NCI-H226 (cell line): ENCODE measurements at places on chromosomes 13 and 19.

- no peak for DNase-seq
These were observed 171.6 kb upstream of the RNF113B start for GRCh38 chr13:98348466-98349200.

GRCh38 chr13:91661692-91662490 is 263.5 kb downstream of the GPC5 start:
- no peak for DNase-seq

DNA sequence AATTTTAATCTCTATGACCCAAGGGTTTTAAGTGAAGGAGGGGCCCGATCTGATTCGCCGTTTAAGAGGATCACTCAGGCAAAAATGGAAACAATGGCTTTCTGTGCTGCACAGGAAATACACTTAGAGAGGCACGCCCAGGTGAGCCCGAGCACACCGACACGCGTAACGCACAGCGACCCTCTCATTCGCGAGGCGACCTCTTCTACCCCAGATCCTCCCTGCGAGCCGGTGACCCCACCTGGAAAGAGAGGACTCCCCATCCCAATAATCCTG is 216 bp downstream of the SH2D3A start:
- peak; percentile 24 for DNase-seq

DNA sequence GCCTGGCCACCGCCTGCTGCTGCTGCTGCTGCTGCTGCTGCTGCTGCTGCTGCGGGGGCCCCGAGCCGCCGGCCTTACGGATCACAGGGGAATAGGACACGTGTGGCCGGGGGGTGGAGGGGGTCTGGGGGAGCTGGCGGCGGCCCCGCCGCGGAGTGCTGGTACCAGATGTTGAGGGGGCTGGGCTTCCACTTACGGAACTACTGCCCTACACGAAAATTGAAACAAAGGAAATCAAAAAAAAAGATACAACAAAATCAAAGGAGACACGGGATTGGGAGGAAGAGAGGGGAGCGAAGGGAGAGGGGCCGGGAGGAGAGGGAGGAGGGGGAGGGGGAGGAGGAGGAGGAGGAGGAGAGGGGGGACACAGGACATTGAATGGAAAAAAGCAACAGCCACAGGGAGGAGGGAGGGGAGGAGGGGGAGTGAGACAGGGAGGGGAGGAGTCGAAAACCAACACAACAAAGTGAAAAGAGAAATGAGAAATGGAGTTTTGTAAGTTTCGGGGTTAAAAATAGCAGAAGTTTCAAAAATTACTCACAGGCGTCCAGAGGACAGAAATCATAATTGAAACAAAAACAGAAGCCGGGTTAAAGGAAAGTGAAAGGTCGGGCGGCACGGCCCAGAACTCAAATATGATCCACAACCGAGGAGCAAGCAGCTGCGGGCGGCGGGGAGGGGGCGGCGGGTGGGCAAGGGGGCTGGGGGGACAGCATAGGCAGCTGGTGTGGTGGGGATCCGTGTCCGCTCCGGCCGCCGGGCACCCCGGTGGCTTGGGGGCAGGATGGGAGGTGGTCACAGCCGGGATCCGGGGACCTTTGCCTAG is 57.8 kb downstream of the IER2 start:
- no peak for DNase-seq

DNA sequence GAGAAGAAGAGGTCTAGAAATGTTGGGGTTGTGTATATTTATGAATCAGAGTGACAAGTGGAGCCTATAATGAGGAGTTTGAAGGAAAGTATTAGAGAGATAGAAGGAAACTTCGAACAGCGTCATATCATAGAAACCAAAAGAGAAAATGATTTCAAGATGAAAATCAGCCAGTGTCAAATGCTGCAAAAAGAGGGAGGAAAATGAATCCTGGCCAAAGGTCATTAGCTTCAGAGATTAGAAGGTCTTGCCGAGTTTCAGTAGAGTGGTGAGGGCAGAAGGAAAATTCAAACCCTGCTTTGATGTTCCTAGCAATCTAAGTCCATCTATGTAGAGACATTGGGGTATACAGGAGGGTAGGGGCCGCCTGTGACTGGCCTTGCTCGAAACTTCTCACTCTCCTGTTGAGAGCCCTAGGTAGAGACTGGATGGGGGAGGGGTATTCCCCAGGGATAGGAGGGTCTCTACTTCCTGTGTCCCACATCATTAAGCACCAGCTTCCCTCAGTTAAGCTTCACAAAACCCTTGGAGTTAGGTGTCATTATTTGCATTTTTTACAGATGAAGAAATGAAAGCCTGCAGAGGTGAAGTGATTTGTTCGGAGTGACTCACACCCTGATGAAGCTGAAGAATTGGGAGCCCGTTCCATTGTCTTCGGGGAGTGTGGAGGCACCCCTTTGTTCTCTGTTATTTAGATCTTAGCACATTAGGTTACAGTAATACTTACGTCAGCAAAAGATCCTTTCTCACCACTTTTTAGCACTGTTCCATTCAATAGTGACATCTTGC is 62.8 kb downstream of the FGF9 start:
- DNase-seq: no peak

DNA sequence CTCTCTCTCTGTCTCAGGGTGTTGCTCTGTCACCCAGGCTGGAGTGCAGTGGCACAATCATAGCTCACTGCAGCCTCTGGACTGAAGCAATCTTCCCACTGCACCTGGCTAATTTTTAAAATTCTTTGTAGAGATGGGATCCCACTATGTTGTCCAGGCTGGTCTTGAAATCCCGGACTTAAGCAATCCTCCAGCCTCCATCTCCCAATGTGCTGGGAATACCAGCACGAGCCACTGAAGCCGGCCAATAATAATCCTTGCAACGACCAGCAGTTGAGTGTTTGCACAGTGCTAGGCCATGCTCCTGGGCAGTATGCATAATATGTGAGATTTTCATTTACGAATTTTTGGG is 640 bp upstream of the EPOR start:
- DNase-seq: no peak

DNA sequence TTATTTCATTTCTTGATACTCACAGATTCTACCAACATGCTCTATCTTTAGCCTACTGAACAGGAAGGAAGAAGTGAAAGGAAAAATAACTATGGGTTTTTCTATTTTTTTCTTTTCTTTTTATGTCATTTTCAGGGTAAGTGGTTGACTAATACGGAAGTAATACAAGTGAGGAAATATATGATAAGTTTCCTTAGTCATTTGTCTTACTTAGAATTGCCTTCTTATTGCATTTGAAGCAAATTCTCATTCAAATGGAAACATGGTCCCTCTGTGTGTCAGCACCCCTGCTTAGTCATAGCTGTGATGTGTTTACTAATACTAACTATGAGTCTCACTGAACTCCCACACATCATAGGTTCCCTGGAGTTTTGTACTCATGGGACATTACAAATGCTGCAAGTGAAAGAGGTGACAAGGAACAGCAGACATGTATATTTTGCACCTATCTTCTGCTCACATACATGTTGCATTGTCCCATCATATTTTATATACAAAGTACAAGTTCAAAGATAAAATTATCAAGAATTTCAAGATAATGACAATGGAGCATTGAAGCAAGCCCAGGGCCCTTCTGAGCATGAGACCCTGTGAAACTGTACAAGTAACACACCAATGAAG is 60.1 kb downstream of the DCT start:
- peak; percentile 20 for DNase-seq

GRCh38 chr19:3908266-3909054 is 24.4 kb upstream of the NMRK2 start:
- DNase-seq: no peak

GRCh38 chr19:18160971-18161635 is 8.1 kb downstream of the PIK3R2 start:
- DNase-seq: peak; percentile 45

- no peak for DNase-seq
These were observed 91.3 kb downstream of the KCNRG start for GRCh38 chr13:50106559-50106958.

GRCh38 chr19:3061182-3062161 is 823 bp downstream of the TLE5 start:
- DNase-seq: peak; percentile 38

GRCh38 chr19:45336696-45337251 is 3.8 kb upstream of the KLC3 start:
- no peak for DNase-seq

DNA sequence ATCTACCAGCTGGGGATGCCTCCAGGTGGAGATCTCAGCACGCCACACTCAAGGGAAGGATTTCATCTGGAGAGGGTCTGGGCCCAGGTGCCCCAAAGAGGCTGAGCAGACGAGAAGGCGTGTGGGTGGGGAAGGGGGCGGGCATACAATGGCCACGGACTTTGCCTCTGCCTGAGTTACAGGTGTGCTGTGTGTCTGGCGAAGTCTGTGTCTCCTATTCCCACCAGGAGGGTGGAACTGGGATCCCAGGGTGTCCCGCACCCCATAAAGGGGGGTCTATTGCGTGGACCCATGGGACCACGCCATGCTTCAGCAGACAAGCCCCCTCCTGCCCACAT is 3.6 kb downstream of the TLE2 start:
- no peak for DNase-seq

GRCh38 chr19:2176337-2176994 is 12.7 kb downstream of the DOT1L start:
- DNase-seq: no peak

DNA sequence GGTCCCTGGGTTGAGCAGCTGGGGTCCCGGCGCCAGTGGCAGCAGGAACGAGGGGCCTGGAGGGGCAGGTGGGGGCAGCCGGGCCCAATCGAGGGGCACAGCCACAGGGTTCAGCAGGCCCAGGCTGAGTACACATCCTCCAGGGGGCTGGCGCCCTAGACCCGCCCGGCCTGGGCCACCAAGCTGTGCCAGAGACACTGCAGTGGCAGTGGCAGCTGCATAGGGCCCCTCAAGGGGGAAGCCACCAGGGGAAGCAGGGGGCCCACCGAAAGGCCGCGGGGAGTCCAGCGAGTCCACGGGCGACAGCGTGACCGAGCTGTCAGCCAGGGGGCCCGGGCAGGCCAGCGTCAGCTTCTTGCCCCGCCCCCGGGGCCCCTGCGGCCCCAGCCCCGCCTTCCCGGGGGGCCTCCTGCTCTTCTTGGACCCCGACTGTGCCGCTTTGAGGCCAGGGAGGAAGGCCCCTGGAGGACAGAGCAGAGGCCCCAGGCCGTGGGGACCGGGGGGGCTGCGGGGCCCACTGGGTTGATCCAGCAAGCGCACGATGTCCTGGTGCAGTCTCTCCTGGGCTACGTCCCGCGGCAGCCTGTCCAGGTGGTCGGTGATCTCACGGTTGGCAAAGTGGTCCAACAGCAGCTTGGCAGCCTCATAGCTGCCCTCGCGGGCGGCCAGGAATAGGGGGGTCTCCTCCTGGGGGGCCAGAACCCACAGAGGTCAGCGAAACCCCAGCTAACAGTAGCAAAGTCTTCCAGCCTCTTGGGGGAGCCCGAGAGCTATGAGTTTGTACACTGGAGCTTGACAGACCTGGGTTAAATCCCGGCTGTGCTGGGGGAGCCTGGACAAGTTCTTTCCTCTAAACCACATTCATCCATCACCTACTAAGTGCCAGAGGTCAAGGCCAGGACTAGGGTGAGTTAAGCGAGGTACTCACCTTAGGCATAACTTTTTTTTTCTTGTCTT is 39.5 kb downstream of the NOTCH3 start:
- DNase-seq: peak; percentile 19

DNA sequence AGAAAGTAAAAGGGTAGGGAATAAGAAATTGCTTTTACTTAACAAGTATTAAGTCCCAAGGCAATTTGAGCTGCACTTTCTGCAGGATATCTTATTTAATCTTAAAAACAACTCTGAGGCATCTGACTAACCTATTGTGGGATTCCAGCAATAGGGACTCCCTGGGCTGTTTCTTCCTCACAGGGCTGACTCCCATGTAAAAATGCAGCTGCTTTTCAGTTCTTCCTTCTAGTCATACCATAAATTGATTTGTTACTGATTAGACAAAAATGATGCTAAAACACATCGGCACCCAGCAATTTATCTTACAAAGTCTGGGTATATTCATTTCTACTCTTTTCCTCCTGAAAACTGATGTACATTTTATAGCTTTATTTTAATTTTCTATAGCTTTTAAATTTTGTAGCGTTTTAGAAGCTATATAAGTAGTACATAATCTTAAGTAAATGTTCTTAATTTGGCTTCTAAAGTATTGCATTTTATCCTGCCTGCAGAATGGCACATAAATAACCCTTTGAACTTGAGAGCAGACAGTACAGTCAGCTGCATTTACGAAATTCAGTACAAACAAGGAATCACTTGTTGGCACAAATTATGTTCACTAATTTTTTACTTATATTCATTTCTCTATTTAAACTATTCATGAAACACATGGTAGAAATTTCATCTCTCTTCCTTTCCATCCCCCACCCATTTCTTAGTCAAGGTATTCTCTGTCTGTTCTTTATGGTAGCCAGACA is 102.4 kb upstream of the FRY start:
- no peak for DNase-seq
